ENCODE measurements at places on chromosomes 11 and 22.

DNA sequence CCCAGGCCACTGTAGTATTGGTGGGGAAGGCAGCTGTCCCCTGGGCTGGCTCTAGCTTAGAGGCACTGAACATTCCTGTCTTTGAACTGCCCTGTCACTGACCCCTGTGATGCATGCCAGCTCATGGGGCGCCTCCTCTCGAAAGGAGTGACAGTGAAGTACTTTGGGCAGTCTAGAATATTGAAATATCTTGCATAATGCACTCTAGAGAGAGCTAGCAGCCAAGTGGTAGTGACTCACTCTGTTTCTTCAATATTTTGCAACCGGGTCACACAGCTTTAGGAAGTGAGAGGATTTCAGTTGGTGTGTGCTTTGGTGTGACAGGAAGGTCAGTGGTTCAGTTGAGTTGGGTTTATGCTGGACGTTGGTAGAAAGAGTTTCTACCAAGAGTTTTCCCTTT is 35.5 kb upstream of the ST14 start:
- peak; percentile 82 for DNase-seq

- DNase-seq = no peak
Observed at GRCh38 chr22:49011769-49012648, 815.7 kb downstream of the BRD1 start.

DNA sequence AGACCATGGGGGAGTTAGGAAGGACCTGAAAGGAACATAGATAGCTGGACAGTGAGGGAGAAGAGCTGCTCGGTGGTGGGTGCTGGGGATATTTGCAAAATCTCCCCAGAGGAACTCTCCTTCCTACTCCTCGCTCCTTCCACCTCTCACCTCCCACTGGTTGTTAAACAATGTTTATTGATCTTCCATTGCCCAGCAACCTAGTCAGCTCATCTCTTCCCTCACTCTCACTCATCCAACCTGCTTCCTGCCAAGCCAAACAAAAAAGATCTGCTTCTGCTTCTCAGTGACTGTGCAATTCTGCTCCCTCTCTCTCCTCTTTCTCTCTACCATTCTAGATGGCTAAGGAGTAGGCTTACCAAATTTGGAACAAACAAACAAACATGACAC is 115.0 kb downstream of the SLC1A2 start:
- DNase-seq = no peak

DNA sequence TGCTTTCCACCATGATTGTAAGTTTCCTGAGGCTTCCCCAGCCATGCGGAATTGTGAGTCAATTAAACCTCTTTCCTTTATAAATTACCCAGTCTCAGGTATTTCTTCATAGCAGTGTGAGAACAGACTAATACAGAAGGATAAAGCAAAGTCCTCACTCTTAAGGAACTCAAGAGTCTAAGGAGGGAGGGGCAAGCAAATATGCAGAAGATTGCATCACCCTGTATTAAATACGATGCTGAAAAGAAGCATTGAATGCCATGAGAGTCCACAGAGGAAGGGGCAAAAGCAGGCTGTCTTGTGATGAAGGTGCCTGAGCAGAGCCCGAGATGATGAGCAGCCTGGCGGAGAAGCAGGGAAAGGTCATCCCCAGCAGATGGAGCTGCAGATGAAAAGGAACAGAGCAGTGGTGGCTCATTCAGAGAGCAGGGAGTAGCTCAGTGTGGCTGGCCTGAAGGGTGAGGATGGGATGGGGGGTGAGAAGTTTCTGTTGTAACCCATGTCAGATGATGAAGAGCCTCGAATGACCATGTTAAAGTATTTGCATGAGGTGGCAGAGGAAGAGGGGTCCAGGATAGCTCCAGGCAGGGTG is 6.3 kb upstream of the IZUMO1R start:
- no peak for DNase-seq

DNA sequence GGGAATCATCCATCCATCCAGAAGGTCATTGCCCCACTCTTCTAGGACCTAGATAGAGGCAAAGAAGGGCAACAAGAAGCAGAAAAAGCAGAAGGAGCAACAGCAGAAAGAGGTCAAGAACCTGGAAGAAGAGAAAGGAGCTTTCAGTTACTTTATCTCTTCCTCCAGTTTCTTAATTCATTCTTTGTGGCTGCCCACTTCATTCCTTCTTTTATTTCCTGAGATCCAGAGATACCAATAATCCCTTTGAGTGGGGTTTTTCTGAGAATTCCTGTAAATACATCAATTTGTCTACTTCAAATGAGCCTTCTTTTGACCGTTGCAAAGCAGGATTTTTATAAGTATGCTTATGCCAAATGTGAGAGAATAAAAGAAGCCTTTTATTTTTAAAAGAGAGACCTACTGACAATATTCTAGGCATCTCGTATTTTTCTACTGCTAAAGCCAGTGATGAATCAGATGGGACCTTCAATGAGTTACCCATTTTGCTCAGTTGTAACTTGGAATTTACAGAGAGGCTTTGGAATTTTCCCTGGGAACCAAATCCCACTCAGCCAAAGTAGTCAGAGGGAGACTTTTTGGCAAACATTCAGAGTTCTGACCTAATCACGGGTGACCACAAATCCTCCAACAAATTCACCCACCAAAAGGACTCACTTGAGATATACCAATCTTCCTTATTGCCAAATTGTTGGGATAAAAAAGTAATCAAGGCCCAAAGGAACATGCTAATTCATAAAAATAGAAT is 54.9 kb downstream of the ZC3H12C start:
- peak; percentile 49 for DNase-seq

DNA sequence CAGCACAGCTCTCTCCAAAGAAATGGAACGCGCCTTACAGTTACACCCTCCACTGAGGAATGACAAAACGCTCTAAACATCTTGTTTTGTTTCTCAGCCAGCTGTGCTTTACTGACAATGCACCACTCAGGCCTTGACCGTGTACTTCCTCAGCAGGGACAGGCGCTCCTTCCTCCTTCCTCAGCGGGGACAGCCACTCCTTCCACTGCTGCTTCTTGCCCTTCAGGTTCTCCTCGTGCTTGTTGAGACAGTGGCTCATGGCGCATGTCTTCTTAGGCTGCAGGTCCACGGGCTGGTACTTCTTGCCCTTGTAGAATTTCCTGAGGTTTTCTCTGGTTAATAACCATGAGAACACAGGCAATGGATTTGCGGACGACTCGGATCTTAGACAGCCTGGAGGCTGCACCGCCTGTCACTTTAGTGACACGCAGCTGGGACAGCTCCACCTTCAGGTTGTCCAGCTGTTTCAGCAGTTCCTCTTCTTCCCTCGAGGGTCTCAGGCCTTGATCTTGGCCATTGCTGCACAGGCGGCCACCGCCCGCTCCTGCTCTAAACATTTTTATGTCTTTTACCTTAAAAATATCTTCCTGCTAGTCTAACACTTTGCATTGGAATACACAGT is 613.8 kb downstream of the BRD1 start:
- no peak for DNase-seq

GRCh38 chr11:104573441-104573990 is 324.7 kb downstream of the CASP12 start:
- DNase-seq = no peak

DNA sequence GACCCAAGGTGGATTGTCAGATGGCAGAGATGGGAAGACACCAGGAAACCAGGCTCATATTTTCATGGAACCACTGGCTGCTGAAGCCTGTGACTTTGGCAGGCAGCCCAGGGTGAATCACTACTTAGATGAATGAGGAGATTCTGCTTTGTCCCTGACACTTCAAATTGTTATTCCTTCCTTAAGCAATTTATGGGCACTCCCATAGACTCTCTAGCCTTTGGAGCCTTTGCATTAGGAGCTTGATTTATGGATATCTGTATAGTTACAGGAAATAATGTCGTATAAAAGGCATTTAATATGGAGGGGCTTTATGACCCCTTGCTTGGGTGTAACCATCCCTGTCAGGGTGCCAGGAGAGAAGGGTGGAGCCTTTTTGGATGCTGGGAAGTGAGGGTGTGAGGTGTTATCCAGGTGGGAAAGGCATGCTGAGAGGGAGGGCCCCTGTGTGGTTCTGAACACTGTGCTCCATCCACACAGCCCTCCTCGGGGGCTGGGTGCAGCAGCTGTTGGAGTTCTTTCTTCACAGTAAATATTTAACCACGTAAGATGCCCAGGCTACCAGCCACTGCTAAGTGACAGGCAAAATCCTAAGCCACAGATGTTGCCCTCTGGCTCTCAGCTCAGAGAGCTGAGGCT is 35.3 kb downstream of the IL18 start:
- peak; percentile 17 for DNase-seq

- no peak for DNase-seq
Observed at GRCh38 chr11:26063915-26064314, 268.0 kb upstream of the ANO3 start.

DNA sequence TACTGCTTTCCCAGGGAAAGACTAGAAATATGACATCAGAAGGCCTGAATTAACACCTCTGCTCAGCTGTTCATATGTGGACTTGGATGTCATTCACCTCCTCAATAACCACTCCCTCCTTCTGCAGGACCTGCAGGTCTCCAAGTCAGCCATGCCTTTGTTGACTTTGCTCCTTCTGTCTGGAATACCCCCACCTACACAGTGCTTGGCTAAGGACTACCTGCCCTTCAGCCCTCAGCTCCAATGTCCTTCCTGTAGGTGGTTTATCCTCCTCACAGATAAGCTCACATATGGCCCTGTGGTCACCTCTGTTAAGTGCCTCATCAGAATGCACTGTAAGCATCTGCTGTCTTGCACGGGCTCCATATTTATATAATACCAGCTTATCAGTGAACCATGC is 26.4 kb upstream of the FAT3 start:
- no peak for DNase-seq

DNA sequence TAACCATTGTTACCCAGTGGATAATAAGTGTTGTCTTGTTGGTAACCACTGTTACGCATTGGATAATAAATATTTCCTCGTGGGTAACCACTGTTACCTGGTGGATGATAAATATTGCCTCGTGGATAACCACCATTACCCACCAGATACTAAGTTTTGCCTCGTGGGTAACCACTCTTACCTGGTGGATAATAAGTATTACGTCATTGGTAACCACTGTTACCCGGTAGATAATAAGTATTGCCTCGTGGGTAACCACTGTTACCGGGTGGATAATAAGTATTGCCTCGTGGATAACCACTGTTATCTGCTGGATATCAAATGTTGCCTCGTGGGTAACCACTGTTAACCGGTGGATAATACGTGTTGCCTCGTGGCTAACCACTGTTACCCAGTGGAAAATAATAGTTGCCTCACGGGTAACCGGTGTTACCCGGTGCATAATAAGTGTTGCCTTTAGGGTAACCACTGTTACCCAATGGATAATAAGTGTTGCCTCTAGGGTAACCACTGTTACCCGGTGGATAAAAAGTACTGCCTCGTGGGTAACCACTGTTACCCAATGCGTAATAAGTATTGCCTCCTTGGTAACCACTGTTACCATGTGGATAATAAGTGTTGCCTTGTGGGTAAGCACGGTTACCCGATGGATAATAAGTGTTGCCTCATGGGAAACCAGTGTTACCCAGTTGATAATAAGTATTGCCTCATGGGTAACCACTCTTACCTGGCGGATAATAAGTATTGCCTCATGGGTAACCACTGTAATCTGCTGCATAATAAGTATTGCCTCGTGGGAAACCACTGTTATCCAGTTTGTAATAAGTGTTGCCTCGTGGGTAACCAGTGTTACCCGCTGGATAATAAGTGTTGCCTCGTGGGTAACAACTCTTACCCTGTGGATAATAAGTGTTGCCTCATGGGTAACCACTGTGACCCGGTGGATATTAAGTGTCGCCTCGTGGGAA is 21.9 kb upstream of the NXPE4 start:
- no peak for DNase-seq

DNA sequence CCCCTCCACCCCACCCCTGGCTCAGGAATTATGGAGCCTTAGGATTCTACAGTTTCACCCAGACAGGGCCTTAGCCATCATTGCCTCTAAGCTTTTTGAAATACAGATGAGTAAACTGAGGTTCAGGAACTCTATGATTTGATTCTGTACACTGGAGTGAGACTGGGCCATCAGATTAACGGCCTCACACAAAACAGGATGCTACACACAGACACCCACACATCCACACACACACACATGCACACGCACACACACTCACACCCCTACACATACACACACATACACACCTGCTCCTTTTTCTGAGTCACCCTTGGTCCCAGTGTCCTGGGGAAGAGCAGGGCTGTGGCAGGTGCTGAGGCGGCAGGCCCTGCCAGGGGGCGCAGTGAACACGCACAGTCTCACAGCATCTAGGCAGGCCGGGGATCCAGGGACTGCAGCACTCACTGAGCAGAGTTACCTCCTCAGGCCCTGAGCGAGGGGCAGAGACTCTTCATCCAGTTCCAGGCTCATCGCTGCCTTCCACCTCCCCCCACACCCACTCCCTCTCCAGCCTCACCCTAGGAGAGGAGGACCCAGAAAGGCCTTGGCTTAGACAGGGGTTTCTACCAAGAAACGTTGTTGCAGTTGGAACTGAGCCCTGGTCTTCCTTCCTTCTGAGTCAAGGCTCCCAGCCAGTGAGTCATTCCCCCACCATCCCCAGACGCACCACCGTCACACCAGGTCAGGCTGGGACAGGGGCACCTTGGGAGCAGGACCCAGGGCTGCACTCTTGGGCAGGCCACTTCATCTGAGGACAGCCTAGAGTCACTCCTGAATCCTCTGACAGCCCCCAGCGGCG is 89.8 kb upstream of the PARVA start:
- DNase-seq = peak; percentile 91

GRCh38 chr22:29260031-29260560 is 7.7 kb downstream of the RHBDD3 start:
- DNase-seq = no peak

DNA sequence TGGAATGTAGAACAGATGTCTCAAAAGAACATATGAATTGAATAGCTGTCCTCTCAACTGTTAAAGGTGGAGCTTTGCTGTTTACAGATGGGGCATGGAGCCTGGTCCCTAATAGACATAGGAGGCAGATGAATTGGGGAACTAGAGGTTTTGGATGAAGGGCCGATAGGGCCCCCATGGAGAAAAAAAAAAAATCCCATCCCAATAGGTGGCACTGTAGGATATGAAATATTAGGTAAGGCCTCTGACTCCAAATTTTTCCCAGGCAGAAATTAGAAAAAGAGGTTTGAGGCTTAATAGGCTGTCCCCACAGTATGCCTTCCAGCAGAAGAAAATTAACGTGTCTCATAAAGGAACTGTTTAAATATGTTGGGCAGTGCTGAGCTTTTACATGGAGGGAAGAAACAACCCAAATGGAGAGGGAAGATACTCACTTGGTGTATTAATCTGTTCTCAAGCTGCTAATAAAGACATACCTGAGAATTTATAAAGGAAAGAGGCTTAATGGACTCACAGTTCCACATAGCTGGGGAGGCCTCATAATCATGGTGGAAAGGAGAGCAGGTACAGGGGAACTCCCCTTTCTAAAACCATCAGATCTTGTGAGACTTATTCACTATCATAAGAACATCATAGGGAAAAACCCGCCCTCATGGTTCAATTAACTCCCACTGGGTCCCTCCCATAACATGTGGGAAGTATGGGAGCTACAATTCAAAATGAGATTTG is 30.1 kb upstream of the TMEM45B start:
- peak; percentile 10 for DNase-seq

- DNase-seq = no peak
Observed at GRCh38 chr22:28034145-28034759, 115.2 kb upstream of the PITPNB start.

- DNase-seq = no peak
Observed at GRCh38 chr22:27073601-27074425, 416.4 kb downstream of the MIAT start.

- no peak for DNase-seq
Observed at GRCh38 chr11:66979336-66979980, 4.4 kb downstream of the C11orf86 start.

GRCh38 chr11:102494216-102494615 is 36.3 kb downstream of the MMP7 start:
- DNase-seq = peak; percentile 56
